Cortex of kidney (tissue), 1 donor: ENCODE measurements at places on chromosomes 7 and 10.

- no peak for DNase-seq
Observed at GRCh38 chr7:2283074-2283473, 31.2 kb downstream of the SNX8 start.

DNA sequence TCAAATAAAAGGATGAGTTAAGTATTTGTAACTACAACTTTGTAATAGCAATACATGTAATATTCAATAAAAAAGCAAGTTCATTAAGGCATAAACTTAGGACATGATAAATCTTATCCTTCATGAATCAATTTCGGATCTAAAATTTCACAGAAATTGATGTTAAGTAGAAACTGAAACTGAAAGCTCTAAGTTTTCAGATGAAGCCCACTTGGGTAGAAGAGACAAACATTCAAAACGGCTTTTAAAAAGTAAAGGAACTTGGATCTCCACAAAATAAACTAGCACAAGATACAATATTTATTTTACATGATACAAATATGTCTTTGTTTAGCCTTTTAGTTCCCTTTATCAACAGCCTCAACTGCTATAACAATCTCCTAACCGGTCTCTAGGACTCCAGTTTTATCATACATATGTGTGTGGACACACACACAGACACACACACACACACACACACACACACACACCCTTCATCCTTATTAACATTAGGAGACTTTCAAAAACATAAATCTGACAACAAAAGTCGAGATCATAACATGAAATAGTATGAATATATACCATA is 83.7 kb downstream of the USP6NL start:
- DNase-seq, result no peak

DNA sequence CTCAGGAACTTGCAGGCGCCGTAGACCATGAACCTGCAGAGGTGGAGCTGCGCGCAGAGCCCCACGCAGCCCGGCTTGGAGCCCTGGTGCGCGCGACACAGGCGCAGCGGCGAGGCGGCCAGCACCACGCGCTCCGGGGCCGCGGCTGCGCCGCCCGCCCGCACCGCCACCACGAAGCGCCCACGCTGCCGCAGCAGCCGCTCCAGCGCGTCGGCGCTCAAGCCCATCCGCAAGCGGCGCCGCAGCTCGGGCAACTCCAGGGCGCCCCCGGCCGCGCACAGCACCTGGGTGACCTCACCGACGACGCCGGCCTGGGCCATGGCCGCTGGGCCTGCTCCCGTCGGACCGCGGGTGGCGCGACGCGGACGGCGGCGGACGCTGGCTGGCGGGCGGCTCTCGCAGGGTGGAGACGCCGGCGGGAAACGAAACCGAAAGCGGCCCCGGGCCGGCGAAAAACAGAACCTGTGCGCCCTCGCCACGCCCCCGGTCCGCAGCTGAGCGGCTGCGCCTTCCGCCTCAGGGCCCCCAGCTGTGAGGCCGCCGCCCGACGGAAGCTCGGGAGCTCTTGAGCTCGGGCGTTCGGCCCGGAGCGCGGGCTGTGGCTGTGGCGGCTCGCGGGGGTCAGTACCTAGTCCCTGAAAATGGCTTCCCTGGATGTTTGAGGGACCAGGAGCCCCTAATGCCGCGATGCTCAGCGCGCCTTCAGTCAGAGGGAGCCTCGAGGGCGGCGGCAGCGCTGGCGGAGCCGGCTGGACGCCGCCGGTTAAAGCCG is at the start of gene PARP12:
Gene PARP12 (minus strand): TSS at position 424 of the 772 bp plus-strand sequence. CDS start 104 bp downstream, at position 320.
- DNase-seq, result no peak

- DNase-seq, result no peak
Observed at GRCh38 chr7:77838929-77839491, 40.4 kb downstream of the PHTF2 start.

DNA sequence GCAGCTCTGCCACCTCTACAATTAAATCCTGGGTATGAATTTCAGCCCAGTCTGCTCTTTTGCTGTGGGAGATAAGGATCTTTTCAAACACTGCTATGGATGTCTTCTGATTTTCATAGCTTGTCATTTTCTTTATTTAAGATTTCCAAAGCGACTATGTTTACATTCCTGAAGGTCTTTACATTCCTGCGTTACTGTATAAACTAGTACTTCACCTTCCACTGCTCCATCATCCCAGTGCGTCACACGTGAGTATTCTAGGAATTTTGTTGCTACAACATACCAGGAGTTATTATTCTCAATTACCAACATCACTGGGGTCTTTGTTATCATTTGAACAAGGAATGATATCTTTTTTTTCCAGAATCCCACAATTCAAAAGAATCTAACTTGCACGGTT is 944.7 kb downstream of the SORCS3 start:
- DNase-seq, result no peak

- DNase-seq, result no peak
Observed at GRCh38 chr10:77220150-77220549, 417.5 kb downstream of the KCNMA1 start.

DNA sequence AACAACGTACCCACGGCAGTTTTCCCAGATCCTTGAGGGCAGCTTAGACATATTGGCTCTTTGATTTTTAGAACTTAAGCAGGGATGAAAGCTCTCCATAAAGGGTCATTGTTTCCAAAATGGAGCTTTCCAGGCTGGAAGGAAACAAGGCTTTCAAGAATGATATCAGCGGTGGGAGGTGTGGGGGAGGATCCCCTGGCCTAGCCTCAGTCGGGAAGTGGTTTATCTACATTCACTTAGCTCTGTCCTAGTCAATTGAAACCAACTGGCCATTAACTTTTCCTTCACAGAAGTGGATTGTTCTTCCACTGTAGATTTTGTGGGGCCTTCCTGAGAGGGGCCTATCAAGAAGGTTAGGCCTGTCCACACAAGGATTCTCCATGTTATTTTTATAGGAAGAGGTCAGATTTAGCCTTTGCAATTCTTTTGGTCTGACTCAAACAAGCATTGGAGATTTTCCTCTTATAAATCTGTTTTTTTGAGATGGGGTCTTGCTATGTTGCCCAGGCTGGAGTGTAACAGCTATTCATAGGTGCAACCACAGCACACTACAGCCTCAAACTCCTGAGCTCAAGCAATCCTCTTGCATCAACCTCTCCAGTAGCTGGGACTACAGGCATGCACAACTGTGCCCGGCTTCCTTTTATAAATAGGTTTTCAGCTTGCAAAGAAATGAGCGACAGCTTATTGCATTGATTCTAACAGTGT is 343.5 kb downstream of the LRMDA start:
- no peak for DNase-seq

GRCh38 chr7:52825611-52826010 is 209.8 kb upstream of the POM121L12 start:
- no peak for DNase-seq

DNA sequence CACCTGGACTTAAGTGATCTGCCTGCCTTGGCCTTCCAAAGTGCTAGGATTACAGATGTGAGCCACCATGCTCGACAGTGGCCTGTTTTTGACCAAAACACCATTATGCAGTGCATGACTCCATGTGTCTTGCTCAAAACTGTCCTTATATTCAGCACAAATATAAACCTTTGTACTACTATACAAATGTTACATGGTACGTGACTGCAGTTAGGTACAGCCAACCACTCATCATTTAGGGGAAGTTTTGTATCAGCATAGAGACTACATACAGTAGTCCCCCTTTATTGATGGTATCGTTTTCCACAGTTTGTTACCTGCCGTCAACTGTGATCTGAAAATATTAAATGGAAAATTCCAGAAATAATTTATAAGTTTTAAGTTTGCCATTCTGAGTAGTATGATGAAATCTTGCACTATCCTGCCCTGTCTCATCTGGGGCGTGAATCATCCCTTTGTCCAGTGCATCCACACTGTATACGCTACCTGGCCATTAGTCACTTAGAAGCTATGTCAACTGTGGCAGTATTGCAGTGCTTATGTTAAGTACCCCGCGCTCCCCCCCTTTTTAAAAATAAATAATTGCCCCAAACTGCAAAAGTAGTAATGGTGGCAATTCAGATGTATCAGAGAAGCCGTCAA is 23.3 kb upstream of the ZNF282 start:
- DNase-seq, result no peak

DNA sequence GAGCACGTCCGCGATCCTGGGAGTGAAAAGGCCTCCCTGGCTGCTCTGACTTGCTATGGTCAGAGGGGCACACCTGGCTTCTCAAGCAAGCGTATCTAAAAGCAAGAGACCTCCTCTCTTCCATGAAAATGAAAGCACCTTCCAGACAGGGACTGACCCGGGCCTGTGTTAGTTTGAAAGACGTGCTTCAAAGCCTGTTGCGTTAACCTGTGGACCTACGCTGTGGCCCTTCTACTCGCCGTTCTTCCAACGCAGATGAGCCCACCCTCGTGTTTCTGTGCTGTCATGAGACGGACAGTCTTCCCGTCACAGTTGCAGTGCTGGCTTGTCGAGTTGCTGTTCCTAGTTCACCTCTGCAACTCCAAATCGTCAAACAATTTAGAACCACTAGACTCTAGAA is 15.5 kb upstream of the GDI2 start:
- DNase-seq, result no peak

DNA sequence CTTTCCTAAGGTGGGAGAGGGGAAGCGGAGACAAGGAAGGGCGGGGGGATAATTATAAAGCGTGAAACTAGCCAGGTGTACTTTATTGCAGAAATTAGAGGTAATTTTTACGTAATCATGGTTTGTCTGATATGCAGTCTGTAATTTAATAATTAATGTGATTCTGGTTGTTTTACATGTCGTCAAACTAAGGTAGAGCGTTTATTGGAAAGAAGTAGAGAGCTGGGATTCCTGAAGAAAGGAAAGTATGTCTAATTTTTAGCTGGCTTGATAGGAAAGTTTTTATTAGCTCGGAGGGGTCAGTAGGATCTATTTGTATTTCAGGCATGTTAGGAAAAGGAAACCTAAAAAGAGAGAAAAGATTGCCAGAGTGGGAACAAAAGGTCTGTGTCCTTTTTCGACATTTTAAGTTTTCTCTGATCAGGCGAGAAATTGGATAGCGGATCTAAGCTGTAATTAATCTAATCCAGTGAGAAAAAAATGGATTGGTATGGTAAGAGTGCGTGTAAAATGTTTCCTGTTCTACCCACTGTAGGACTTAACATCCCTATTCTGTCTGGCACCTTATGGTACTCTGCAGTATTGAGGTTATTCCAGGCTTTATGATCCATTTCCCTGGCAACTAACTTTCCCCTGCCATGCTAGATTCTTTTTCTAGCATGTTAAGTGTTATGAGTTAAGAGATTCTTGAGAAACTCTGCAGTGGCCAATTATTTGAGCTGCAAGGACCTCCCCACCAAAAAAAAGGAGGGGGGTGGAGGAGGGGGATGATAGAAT is 1.4 kb downstream of the CELF2 start:
- no peak for DNase-seq

DNA sequence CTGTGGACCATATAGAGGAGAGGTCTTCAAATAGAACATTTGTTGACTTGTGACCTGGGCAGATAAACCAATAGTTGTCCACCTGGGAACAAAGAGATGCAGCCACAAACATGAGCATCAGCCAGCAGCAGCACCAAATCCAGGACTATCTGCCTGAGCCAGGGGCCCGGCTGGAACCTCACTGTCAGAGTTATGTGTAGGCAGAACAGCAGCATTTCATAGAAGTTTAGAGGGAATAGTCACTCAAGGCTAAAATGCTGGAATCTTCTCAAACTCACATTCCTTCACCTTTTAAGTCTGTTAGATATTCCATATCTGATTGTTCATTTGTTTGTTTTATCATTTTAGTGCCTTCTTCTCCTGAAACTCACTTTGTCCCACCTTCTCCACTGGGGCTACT is 72.2 kb upstream of the IL6 start:
- DNase-seq, result no peak

DNA sequence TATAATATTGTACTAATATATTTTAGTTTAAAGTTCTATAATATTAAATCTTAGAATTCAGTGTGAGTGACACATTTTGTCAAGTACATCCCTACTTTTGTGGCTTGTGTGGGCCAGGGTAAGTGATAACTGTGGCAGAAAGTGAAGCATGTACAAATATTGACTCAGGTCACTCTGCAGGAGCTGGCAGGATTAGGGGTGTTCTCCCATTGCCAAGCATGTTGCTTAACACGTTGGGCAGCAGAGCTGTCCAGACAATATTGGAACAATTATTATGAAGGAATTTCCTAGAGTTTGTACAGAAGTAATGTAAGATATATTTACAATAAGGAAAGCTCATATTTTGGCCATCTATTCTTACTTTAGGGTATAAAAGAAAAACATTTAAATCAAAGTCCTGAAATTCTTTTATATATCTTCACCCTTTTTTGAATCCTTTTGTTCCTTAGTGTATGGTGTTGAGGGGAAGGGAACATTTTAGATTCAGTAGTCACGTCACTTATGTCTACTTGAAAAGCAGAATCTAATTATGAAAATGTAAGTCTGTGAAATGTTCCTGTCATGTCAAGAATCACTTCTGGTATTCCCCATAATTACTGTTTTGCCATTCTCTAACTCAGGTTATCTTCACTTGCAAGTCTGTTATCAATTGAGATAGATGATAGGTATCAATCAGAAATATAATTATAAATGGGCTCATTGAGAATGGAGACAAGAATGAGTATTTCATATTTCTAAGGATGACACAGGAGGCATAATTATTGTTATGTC is 4.0 kb downstream of the HDAC9 start:
- DNase-seq, result no peak

- no peak for DNase-seq
Observed at GRCh38 chr10:60819271-60819670, 41.0 kb downstream of the CDK1 start.

DNA sequence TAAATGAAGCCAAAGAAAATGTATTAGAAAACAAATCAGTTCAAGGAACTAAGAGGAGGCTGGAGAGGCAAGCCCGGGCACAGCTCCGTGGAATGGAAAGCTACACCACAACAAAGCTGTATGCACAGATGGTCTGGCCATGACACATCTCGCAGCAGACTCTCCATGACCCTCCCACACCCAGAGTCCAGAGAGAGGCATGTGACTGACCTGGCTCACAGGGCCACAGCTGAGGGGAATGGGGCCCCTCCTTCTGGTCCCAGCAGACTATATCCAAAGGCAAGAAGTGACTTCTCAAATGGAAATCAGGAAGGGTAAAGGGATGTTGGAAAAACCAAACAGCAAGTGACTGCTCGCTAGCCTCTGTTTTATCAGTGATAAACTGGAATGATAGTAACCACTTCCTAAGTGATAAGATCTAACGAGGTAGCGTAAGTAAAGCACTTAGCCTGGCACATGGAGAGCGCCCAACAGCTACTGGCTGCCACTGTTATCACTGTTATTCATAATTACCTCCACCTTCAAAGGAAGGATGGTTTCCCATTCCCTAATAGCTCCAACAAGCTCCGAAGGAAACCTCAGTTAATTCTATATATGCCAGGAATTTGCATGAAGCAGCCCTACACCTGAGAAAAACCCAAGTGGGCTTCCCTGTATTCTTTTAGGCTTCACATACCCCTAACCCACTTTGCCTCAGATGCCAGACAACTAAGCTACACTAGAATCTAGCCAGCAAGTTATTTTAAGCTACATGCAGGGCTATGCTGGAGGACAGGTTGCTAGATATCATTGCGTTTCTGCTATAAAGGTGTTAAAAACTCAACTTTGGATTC is 8.4 kb downstream of the OSBPL3 start:
- no peak for DNase-seq

GRCh38 chr10:117240621-117241529 is at the start of gene SLC18A2:
TSS of gene SLC18A2 (plus strand) at chr10:117241114. CDS start at chr10:117241694, 580 bp downstream.
- no peak for DNase-seq
